Foreskin fibroblast (primary cell): ENCODE measurements at places on chromosomes 12 and 14.

GRCh38 chr14:54902521-54903420 lies at the start of gene GCH1:
GCH1 (minus strand) TSS chr14:54902826; CDS start chr14:54902663, 163 bp downstream.
- peak; percentile 19 for DNase-seq

GRCh38 chr12:104738776-104739642 lies 219.1 kb downstream of the SLC41A2 start:
- DNase-seq, result no peak

- DNase-seq, result no peak
Measured at GRCh38 chr12:78641837-78642423, 222.6 kb upstream of the SYT1 start.

- DNase-seq, result peak; percentile 73
Measured at GRCh38 chr14:96037891-96038557, 1.1 kb upstream of the C14orf132 start.

GRCh38 chr14:99203080-99203479 lies 68.9 kb downstream of the BCL11B start:
- DNase-seq, result no peak

DNA sequence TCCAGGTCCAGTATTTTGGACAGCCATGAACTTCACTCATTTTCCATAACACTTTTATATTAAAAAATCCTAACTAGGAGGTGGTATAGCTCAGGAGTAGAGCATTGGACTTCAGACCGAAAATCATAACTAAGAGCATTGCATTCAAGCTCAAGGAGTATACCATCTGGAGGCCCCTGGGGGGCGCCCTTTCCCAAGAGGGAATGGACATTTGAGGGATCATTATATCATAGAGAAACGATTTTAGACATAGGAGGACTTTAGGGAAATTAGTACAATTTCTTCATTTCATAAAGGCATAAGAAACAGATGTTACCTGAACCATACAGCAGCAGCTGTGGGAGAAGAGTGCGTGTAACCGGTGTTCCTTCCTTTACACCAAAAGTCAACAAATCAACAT lies 5.2 kb upstream of the ATG14 start:
- no peak for DNase-seq

DNA sequence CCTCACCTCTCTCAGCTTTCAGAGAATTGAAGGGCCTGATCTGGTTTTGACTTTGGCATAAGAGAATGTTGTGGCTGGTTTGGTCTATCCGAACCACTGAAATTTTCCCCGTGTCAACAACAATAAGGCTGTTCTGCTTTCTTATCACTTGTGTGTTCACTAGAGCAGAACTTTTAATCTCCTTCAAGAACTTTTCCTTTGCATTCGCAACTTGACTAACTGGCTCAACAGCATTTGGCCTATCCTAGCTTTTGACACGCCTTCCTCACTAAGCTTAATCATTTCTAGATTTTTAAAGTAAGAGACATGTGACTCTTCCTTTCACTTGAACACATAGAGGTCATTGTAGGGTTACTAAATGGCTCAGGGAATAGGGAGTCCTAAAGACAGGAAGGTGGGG lies 25.9 kb upstream of the EDDM3A start:
- DNase-seq, result no peak

- no peak for DNase-seq
Measured at GRCh38 chr12:71160585-71160984, 2.8 kb upstream of the TSPAN8 start.

GRCh38 chr14:88005978-88006851 lies 1.3 kb downstream of the GPR65 start:
- no peak for DNase-seq

GRCh38 chr12:27779416-27779919 lies 565 bp upstream of the KLHL42 start:
- DNase-seq, result no peak

GRCh38 chr12:96822641-96823040 lies 84.4 kb upstream of the NEDD1 start:
- DNase-seq, result no peak

DNA sequence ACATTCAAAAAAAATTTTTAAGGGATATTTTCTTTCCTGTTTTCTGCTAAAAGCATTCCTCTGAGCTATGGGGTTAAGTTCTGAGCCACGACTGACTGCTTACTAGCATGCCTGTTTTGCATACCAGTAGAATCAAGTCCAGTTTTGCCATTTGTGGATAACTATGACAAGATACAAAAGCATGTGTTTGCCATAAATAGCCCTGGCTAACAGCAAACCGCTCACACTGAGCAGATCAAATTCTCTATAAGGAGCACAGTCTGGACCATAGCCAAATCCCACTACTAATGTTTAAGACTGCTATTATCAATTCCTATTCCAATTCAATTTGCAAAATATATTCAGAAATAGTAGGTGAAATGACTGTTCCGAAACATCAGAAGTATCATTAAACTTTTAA lies 3.2 kb downstream of the CFL2 start:
- peak; percentile 94 for DNase-seq

GRCh38 chr12:67630373-67631088 lies 18.0 kb upstream of the DYRK2 start:
- no peak for DNase-seq

DNA sequence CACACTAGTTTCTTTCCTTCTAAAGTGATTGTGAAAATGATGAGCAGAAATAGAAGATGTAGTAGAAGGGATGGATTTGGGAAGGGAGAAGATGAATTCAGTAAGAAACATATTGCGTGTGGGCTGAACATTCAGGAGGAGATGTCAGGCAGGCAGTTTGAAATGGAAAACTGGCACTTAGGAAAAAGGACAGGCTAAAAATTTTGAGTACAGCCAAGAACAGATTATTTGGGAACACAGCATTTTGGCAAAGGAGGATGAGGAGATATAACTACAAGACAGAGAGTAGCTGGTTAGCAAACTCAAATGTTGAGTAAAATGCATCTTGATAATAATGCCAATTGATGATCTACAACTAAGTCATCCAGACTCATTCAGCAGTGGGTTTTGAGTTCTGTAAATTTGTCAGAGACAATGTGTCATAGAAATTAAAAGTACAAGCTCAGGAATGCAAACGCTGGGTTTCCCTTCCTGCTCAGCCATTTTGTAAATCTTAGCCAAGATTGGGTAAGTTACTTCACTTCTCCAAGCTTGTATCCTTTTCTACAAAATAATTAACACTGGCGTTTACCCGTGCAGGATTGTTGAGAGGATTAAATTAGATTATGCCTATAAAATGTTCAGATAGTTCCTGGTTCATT lies 255.0 kb downstream of the NAV3 start:
- peak; percentile 55 for DNase-seq

DNA sequence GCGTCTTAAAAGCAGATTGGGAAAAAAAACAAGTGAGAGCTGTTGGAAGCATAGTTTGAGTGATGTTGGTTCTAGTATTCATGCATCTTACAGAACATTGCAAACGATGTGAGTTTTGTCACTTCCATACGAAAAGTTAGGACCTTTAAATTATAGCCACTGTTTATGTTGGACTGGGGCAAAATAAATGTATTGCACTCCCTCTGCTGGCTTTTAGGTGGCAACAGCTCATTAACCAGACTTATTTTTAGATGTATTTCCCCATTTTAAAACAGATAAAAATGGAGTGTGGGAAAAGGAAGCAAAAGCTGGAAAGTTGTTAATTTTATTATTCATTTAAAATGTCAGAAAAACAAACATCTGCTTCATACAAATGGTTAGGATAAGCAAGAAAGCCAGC lies 111.9 kb downstream of the LGR5 start:
- peak; percentile 60 for DNase-seq

GRCh38 chr12:131461096-131461495 lies 249.8 kb upstream of the SFSWAP start:
- DNase-seq, result no peak

DNA sequence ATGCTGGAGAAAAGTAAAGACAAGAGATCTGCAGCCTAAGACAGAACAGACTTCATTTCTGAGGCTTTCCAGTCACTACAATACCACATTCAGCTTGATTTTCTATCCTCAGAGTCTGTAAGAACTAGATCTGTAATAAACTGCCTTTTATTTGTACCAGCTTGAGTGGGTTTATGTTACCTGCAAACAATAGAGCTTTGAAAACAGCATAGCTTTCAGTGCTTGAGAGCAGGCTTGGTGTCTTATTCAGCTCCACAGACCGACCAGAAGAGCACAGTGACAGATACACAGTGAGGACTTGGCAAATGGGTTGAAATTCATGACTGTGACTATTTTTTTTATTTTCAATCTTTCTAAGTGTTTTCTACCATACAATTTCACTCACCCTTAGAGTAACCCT lies 207.8 kb upstream of the OTX2 start:
- DNase-seq, result no peak

DNA sequence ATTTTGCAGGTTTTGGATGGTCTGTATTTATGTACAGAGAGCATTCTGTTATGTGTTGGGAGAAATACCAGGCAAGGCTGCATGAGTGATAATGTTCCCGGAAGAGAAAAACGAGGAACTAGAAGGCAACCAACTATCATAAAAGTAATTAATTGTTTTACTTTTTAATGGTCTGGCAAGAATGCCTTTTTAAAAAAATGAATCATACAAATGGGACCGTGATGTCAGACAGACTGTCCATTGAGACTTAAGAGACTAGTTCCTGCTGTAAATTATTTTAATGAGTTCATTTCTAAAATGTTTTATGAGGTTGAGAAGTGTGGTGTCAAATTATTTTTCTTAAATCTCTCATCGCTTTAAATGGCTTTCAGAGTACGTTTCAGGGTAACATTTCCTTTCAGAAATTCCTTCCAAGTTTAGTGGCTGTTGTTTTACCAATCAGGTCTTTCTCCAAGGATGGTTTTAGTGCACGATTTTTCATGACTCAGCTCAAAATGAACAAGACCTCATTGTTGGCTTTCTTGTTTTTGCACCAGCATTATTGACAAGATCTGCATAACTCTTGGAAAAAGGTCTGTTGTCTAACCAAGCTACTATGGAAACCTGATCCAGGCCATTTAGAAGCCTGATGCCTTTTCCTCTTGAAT lies 86.1 kb upstream of the ARHGAP5 start:
- DNase-seq, result peak; percentile 33

GRCh38 chr14:99427632-99428300 lies 52.9 kb downstream of the SETD3 start:
- peak; percentile 62 for DNase-seq

GRCh38 chr14:67820428-67820971 lies 921 bp downstream of the RAD51B start:
- DNase-seq, result peak; percentile 72

DNA sequence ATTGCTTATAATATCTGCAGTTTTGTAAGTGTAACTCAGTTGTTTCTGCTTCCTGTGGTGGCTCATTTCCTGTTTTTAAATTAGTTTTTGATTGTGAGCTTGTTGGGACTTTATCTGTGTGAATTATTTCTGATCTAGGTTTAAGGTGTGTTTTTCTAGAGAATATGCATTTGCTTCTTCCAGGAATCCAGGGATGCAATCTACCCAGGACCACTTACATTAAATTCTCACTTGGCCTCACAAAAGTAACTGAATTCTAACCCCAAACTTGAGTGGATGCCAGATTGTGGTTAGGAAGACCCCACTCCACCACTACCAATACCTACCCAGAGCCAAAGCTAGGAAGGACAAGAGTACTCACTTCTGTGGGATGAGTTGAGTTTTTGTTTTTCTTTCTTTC lies 11.9 kb downstream of the STYX start:
- DNase-seq, result no peak

GRCh38 chr12:10395390-10395998 lies 5.7 kb upstream of the KLRK1 start:
- peak; percentile 81 for DNase-seq

GRCh38 chr12:83244001-83244400 lies 557.3 kb downstream of the TMTC2 start:
- DNase-seq, result no peak

- DNase-seq, result peak; percentile 14
Measured at GRCh38 chr14:64536488-64537245, 3.9 kb upstream of the HSPA2 start.

DNA sequence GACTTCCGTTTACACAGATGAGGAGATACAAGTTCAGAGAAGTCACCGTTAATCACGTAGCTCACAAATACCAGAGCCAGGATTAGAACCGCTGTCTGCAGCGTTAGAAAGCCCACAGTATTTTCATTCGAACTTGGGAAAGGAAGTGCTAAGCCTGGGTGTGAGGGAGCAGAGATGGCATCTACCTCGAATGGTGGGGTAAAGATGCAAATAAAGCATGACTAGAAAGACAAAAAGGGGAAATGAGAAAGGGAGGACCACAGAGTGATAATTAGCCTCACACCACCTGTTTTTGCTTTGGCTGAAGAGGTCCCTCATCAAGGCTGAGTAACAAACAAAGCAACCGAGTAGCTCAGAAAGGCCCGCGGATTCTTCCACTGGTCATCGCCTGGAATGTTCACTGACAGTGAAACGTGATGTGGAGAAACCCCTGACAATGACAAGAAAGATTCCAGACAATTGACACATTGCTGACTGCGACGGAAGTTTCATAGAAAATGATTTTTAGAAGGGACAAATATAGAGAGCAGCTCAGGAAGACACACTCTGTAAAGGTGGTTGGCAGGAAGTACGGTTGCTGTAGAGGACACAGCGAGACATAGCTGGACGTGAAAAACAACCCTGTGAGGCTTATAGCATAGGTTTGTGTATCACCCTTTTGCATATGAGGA lies 31.5 kb upstream of the BHLHE41 start:
- DNase-seq, result no peak

- DNase-seq, result no peak
Measured at GRCh38 chr12:96514328-96514727, 25.0 kb downstream of the CFAP54 start.

DNA sequence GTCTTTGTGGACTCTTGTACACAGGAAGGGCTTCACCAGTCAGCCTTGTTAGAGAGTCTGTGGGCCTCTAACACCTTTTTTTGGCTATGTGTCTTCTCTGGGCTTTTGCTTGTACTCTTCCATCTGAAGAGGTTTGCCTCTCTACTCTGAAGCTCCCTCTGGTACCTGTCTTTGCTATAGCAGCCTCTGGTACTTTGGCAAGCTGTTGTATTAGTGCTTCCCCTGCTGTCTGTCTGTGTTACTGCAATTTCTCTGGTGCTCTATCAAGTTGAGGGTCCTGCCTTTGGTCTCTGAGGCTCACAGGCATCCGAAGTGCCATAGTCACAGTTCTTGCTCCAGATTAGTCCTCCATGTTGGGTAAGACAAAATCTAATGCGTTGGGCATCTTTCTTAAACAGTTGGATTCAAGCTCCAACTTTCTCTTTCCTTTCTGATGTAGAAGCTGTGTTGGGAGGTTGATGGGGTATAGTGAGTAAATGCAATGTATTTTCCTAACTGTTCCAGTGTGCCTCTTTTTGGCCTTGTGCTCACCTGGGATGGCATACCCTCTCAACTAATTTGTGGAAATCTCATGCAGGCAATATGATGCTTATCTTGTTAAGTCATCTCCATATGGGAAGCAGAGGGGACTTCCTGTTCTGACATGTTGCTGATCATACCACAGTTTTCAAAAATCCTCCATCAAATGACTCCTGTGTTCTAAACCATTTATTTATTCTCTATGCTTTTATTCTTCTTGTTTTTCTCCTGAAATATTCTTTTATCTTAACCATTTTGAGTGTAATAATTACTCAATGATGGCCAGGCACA lies 88.8 kb downstream of the ATF7IP start:
- DNase-seq, result peak; percentile 26

GRCh38 chr14:95876761-95877538 lies at the start of gene TUNAR:
TUNAR (plus strand) TSS chr14:95876832.
- no peak for DNase-seq
